Stimulated activated CD8-positive, alpha-beta memory T cell treated with anti-CD3 and anti-CD28 coated beads, Interleukin-4, amount 100 ng/mL, for 4 hours (primary cell): ENCODE measurements at places on chromosomes 6 and 20.

GRCh38 chr6:37547564-37548061, 47.9 kb upstream of the CCDC167 start:
- DNase-seq = no peak

DNA sequence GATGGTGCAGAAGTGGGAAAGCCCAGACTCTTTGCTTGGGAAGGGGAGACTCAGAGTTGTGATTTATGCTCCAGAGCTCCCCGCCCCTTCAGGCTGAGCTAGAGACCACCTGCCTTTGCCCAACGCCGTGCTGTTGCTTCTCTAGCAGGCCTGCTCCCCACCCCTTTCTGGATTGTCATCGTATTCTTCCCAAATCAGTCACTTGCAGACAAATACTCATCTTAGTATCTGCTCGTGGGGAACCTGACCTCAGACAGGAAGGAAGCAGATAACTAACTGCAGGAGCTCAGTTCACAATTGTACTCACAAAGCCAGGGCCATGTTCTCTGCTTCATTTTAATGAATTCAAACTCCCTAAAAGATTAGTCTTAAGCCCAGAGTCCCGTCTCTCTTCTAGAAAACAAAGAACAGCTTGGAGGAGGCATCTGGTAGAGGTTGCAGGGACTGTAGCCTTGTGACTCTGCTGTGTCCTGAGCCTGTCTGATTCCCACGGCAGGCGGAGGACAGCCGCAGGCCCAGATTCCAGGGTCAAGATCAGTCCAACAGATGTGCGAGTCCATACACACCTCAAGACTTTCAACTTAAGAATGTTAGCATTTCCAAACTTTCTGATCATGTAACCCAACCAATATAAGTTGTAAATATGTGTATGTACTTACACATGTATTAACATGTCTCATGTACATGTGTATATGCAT, 57.2 kb upstream of the GGTLC1 start:
- DNase-seq = no peak

GRCh38 chr6:27890445-27891319, 21.5 kb downstream of the OR2B2 start:
- DNase-seq = no peak

- no peak for DNase-seq
Measured at GRCh38 chr6:134739299-134740026, 210.4 kb downstream of the ALDH8A1 start.

DNA sequence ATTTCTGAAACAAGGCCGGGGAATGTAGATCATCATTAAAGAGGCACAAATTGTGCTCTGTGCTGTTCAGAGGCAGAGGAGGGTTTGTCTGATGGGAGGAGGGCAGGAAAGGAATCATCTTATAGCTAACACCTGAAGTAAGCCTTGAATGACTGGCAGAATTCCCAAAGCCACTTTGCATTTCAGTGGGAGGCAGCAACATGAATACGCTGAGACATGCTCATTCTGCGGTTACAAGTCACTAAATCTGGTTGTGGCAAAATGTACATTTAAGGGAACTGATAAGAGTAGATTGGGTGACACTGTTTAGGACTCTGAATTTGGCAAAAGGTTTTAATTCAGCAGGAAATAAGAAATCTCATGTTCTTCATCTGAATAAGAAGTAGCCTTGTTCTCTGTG, 4.4 kb upstream of the COL19A1 start:
- DNase-seq = no peak

GRCh38 chr6:6315660-6316059, 4.8 kb downstream of the F13A1 start:
- no peak for DNase-seq

GRCh38 chr6:55438203-55438602, 110.9 kb downstream of the GFRAL start:
- DNase-seq = no peak

- no peak for DNase-seq
Measured at GRCh38 chr20:23003881-23004460, 31.1 kb upstream of the SSTR4 start.

DNA sequence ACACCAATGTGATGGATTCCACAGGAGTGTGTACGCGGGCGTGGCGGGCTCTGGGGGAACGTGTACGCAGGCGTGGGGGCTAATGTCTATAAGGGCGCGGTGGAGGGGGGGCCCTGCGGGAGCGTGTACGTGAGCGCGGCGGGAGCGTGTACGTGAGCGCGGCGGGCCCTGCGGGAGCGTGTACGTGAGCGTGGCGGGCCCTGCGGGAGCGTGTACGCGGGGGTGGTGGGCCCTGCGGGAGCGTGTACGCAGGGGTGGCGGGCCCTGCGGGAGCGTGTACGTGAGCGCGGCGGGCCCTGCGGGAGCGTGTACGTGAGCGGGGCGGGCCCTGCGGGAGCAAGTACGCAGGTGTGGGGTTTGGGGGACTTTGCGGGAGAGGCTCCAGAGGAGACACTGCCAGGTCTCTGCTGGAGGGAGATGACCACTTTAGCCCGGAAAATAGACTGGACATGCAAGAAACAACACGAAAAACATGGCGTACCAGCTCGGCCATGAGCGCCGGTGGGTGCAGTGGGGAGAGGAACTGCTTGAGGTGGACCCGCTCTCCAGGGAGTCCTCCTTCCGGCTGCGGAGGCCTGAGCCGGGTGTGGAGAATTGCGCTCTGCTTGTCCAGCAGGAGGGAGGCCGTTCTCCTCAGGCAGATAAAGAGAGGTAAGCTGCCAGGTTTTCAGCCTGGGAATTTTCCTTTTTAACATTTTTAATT, 27.8 kb upstream of the SMOC2 start:
- DNase-seq = no peak

- no peak for DNase-seq
Measured at GRCh38 chr6:14585689-14586088, 468.1 kb downstream of the CD83 start.

GRCh38 chr6:17278289-17279063, 2.7 kb upstream of the RBM24 start:
- DNase-seq = no peak

GRCh38 chr6:141685416-141685815, 447.3 kb upstream of the GJE1 start:
- DNase-seq = no peak

DNA sequence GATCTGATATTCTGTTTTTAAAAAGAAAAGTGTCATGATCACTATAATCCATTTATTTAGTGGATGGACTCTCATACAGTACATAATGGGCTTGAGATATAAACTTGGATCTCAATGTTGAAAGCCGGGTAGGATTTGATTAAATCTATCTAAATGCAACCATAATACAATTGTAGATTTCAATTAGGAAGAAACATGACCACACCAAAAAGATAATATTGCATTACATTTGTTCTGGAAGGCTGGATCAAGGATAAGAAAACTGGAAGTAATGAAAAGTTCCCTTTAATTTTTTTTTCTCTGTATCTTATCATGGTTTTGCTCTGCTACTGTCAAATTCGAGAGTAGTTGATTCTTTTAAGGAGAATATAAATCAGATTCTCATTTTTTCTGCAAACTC, 51.3 kb upstream of the UFL1 start:
- no peak for DNase-seq

GRCh38 chr6:43307451-43308100, 1.1 kb downstream of the CRIP3 start:
- DNase-seq = no peak

- DNase-seq = no peak
Measured at GRCh38 chr6:167150941-167151549, 6.7 kb downstream of the GPR31 start.

DNA sequence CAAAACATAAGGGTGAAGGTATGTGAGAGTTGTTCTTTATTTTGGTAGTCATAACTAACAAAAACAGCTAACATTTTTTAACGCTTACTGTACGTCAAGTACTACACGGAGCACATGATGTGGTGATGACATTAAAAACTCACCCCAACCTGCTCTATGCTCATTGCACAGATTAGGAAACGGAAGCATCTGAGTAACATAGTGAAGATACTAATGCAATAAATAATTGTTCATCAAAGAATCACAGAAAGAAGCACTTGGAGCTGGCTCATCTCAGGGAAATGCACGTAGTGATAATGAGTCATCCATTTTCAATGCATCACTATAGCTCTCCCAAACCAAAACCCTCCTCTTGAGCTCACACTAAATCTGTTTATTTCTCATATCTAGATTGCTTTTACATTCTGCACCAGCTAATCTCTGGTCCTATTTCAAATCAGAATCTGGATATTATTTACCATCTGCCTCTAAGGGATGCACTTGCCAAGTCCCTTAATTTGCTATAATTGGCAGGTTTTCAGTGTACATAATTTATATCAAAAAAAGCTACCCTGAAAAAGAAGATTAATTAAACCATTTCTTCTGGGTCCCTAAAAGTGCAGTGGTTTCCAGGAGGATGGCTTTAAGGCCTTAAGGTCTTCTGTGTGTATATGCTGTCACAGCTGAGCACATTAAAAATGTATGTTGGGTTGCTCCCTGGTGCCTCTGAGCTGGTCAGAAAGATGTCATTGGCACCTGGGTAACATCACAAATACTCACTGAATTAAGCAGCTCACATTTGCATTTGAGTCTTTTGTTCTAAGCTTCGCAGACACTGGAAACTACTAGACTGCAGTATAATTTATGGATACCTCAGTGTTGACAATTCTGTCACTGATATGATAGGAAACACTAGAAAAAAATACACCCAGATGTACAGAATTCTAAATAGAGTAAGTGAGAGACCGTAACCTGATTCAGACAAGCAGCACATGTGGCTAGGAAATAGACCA, 677.4 kb upstream of the CITED2 start:
- no peak for DNase-seq

DNA sequence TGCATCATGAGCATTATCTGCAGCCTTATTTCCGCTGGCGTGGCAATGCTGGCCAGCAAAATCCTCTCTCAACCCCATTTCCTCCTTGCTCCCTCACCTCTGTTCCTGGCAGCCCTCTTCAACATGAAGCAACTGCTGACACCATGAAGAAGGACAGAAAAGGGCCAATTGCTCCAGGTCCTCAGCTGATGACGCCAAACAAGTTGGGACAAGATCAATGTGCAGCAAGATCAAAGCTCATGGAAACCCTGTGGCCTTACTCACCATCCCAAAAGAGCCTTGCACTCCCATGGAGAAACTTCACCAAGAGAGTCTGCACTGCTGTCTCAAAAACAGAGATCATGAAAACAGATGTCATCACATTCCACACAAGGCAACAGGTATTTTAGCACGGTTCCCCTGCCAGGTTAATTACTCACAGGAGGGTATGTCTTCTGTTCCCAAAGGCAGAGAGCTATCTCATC, 7.4 kb downstream of the GFOD1 start:
- DNase-seq = no peak
